ENCODE measurements at places on chromosomes 3 and 15. TPM values are rescaled to one million over a fixed set of nuclear protein-coding genes. Genes with fewer than 3 reads are reported as not detected.

The FGF12 gene
- not detected for polyA plus RNA-seq

The SLC7A14 gene
- 2.3 TPM for polyA plus RNA-seq

The GASK1A gene
- 0.46 TPM for polyA plus RNA-seq

The LRTM1 gene
- not detected for polyA plus RNA-seq

The TICRR gene
- 1.3 TPM for polyA plus RNA-seq

The ALS2CL gene
- polyA plus RNA-seq = 1.0 TPM

The SAMD7 gene
- not detected for polyA plus RNA-seq

The CPEB1 gene
- polyA plus RNA-seq = 8.4 TPM

The KBTBD8 gene
- 1.9 TPM for polyA plus RNA-seq

Measured in AG04450 (cell line).